Head of caudate nucleus (tissue), 42 donors: ENCODE measurements at places on chromosomes 6 and 20.

GRCh38 chr6:16828058-16828457, 66.8 kb upstream of the ATXN1 start:
- DNase-seq, result no peak

GRCh38 chr20:22581437-22582385, 2.7 kb downstream of the FOXA2 start:
- no peak for DNase-seq

DNA sequence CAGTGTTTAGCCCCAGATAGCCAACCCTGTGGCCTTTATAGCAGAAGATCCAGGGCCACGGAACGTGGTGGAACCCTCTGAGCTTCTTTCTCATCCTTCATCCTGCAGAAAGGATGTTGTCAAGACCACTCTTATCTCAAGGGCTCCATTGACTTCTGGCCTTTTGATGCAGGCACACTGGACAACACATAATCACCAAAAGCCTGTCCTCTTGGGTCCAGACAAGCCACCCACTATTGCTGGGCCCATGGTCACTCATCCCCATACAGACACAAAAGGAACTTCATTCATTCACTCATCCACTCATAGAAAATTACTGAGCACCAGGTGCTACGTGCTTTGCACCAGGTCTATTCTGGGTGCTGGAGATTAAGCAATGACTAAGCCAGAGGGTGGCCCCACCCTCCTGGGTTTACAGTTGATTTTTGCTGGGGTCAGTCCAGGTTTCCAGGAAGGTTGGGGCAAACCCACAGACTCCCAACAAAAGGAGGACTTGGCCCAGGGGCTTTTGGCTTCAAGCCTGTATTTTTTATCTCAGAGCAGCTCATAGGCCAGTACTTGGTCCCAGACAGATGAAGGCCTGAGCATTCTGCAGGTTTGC, 2.4 kb downstream of the CST8 start:
- DNase-seq, result no peak

DNA sequence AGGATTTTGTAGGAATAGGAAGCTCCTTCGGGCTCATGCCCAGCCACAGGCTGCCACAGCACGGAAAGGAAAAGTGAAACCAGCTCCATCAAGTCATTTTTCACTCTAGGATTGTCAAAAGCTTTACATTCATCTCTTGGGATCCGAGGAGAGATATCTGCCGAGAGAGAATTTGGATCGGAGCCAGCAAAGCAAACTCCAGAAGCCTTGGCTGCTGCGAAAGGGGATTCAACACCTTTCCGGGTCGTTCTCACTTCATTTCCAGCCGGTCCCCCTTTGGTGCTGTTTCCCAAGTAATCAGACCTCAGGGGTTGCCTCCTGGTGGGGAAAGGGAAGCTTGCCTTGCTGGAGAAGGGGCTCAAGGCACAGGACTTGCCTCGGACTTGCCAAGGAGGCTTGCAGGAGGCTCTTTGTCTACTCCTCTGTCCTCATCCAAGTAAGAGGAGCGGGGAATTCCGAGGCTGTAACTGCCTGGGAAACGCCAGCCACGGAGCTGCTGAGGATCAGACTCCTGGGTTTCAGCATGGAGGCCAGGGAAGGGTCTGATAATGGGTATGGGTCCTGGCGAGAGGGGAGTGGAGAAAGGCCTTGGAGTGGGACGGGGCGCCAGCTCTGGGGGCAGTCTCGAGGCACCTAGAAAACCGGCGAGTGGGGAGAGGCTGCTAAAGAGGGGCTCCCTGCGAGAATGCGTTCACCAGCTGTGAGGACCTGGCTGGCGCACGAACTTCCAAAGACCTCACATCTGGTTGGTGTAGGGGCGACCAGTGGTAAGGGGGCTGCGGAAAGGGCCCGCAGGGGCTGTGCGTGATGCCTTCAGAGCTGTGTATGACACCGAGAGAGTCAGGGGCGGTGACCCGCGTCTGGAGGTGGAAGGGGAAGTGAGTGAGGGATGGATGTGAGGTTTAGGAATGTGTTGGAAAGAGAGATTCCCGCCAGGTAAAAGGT, 702 bp downstream of the ETV7 start:
- DNase-seq, result peak; percentile 11

DNA sequence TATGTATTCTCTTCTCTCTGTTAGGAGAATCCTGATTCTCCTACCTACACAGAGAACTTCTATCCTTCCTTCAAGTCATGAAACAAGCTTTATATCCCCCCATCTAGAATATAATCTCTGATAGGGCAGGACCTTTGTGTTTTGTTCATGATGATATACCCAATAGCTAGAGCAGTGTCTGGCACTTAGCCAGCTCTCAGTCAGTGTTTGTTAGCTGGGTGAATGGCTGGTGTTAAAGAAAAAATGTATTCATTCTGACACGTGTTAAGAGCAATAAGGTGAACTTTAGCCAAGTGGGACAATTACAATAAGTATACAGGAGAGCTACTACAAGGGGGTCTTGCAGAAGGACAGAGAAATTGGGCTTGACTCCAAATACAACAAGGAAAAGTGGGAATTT, 34.3 kb upstream of the TNFRSF21 start:
- DNase-seq, result no peak

DNA sequence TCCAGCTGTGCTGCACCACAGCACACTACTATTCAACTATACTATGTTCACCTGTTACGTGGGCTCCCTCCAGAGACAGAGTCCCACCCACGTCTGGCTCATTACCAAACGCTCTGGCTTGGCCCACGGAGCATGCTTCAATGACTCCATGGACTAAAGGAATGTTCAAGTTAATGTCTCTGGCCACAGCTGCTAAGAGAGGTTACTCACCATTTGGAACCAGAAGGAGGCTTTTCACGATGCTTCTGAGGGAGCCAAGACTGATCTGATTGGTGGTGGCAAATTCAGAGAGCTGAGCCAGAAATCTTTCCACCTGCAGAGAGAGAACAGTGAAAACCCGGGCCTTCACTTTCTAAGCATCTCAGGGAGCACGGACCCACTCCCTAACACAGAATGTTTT, 15.6 kb downstream of the COMMD7 start:
- peak; percentile 44 for DNase-seq

GRCh38 chr20:49476016-49476355, 6.5 kb downstream of the KCNB1 start:
- no peak for DNase-seq

GRCh38 chr20:48776306-48776705, 51.5 kb downstream of the PREX1 start:
- no peak for DNase-seq

DNA sequence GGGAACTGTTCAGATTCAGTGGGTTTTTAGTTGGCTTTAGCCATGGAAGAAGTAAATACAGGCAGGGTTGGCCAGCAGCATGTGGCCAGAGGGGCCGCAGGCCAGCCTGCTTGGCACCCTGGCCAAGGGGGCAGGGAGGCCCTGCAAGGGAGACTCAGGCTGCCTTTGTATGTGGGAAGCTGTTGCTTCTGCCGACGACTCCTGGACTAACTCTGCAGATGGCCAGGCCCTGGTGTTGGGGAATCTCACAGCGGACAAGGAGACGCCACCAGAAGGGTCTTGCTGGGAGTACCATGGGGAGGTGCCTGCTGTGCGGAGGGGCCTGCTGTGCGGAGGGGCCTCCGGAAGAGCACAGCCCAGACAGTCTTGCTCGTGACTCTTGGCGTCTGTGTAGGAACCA, 25.2 kb downstream of the PYGB start:
- peak; percentile 51 for DNase-seq

GRCh38 chr20:18360635-18361034, 72.3 kb downstream of the ZNF133 start:
- DNase-seq, result no peak

DNA sequence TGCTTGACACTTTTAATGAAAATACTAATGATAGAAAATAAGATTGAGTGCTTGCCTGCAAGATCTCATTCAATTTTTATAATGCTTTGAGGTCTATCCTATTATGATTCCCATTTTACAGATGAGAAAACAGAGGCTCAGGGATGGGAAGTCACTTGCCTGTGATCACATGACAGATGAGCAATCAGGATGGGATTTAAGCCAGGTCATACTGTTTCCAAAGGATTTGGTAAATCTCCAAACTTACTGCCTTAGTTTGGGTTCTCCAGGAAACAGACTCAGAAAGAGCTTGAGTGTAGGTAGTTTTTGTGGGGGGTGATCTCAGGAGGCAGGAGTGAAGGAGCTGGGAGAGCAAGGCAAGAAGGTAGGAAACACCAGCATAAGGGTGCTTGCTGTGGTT, 456.3 kb downstream of the MAFB start:
- DNase-seq, result no peak

DNA sequence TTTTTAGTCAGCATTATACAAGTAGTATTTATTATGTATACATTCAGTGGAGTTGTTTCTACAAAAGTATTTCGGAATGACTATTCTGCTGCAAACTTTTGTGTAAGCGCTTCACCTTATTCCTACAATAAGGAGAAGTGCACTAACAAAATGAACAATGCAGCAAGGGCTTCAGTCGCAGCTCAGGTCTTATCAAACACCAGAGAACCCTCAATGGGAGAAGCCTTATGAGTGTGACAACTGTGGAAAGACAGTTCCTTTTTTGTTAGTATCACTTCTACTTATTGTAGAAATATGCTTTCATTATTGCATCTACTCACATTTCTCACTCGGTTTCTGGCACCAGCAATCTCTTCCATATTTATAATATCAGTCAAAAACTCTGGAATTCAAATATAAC, 18.8 kb downstream of the ZKSCAN3 start:
- DNase-seq, result no peak

DNA sequence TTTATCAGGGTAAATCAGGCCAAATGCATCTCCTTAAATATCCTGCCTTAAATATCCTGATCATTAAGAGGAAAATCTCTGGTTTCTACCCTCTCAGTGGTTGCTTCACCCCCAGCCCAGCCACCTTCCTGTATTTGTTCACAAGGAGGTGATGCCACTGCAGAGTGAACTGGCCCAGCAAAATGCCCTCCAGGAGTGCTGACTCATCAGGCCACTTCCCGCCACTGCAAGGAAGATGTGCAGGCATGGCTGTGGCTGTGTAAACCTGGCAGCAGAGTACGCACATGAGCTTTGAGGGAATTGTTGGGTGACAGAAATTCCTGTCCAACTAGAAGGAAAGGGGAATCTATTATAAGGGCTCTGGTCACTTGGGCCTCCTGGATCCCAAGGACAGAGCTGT, 13.8 kb downstream of the NQO2 start:
- peak; percentile 54 for DNase-seq

GRCh38 chr6:17901493-17901892, 85.9 kb downstream of the KIF13A start:
- no peak for DNase-seq

GRCh38 chr6:39493174-39493573, 170.7 kb upstream of the KCNK16 start:
- no peak for DNase-seq
